ENCODE measurements at places on chromosomes 4 and X.
A peak's percentile ranks its signal among the peaks of the same experiment; 100 is the strongest.

GRCh38 chr4:26372076-26372475, 51.3 kb downstream of the RBPJ start:
- DNase-seq: no peak

- peak; percentile 53 for DNase-seq
Observed at GRCh38 chr4:168847771-168848502, 162.1 kb downstream of the CBR4 start.

DNA sequence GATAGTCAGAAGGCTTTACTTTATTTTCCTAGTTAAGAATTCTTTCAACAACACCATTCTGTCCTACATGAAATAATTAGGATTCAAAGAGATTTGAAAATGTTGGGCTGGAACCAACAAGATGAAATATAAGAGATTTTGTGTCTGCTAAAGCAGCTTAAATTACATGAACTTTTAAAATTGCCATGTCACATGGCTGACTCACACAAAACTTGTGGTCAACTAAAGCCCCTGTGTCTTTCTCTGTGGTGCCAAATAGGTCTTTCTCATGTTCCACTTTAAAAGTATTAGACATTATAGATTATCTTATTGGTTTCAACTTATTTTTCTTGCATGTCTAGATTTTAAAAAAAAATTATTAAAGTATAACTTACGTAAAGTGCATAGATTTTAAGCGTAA, 60.8 kb upstream of the FHL1 start:
- peak; percentile 40 for DNase-seq

DNA sequence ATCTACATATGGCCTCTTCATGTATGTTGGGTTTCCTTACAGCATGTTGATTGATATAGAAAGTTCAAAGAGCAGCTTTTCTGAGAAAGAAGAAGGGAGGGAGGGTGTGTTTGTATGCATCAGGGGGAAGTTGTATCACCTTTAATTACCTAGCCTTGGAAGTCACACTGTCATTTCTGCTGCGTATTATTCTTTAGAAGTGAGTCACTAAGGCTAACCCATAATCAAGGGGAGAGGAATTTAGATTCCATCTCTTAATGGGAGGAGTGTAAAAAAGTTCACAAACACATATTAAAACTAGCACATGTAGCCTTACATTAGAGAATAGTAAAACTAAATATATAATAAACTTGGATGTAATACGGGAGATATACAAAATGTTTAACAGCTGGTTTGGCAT, 86.5 kb upstream of the CBLL2 start:
- no peak for DNase-seq

Data from astrocyte of the spinal cord (primary cell).